Right lung (tissue), 10 donors: ENCODE measurements at places on chromosomes 1 and 21. TPM values are rescaled to one million over a fixed set of nuclear protein-coding genes. Genes with fewer than 3 reads are reported as not detected.

The CLCA1 gene
- polyA plus RNA-seq, result not detected

The TRAF5 gene
- polyA plus RNA-seq, result 18.5 TPM

The OR2T29 gene
- polyA plus RNA-seq, result not detected

The TACSTD2 gene
- polyA plus RNA-seq, result 16.0 TPM

The RBP7 gene
- polyA plus RNA-seq, result 0.99 TPM

The DBT gene
- 22.5 TPM for polyA plus RNA-seq

The MTF1 gene
- polyA plus RNA-seq, result 7.7 TPM

The RPTN gene
- not detected for polyA plus RNA-seq

GRCh38 chr1:37672136-37672870 lies 20.0 kb upstream of the CDCA8 start:
- no peak for DNase-seq

GRCh38 chr1:175848329-175848728 lies 104.9 kb upstream of the TNR start:
- no peak for DNase-seq

- no peak for DNase-seq
Measured at GRCh38 chr1:107524301-107524700, 383.5 kb downstream of the NTNG1 start.

DNA sequence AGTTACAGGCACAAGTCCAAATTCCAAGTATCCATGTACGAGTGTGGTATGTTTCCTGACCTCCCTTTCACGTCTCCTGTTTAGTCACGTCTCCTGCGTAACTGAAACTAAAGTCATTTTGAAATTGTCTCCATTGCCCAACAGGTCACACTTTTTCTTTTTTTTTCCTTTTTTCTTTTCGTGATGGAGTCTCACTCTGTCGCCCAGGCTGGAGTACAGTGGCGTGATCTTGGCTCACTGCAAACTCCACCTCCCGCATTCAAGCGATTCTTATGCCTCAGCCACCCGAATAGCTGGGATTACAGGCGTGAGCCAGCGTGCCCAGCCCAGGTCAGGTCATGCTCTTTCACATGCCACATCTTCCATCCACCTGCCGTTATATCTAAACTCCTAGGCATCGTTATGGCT lies 38.2 kb downstream of the L1TD1 start:
- no peak for DNase-seq

GRCh38 chr1:22949822-22950331 lies 22.8 kb downstream of the LACTBL1 start:
- no peak for DNase-seq

- no peak for DNase-seq
Measured at GRCh38 chr1:155086856-155087535, 8.4 kb downstream of the EFNA3 start.

GRCh38 chr1:186904361-186904760 lies 75.6 kb downstream of the PLA2G4A start:
- no peak for DNase-seq

DNA sequence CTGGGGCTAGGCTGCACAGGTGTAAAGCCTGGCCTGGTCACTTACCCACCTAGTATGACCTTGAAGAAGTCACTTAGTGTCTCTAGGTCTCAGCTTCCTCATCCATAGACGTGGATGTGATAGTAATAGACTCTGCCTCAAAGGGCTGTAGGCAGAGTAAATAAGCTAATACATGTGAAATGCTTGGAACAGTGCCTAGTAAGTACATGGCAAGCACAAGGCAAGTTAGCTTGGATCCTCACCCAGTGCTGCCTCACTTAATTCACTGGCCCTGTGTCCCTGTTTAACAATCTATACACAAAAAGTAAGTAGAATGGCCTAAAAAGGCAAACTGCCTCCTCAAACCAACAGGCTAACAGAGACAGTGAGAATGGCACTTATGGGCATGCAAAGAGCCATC lies 167.8 kb downstream of the PIGK start:
- DNase-seq, result no peak

- DNase-seq, result no peak
Measured at GRCh38 chr1:239387304-239388158, 1.2 kb downstream of the CHRM3 start.

GRCh38 chr21:38842079-38842478 lies 36.4 kb downstream of the ETS2 start:
- no peak for DNase-seq

DNA sequence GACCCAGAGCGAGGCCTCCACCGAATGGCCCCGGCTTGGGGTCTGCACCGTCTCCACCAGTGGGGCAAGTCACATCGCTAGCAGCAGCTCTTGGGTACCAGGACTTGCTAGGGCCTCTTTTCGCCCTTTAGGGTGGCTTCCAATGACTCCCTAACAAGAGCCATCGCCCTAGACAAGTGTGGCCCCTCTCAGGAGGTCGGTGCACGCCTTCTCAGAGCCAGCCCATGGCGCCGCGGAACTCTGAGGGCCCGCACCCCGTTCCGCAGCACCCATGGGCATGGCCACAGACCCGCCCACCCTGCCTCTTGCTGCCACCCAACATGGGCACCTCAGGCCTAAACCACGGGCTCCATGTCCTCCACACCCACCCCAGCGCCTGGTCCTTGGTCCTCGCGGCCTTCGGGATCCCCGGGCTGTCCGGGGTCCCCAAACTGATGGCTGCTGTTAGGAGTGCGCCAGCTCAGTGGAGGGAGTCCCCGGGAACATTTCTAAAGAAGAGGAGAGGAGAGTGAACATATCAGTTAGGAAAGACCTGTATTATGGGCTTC lies 3.2 kb upstream of the CACNA1S start:
- DNase-seq, result no peak

DNA sequence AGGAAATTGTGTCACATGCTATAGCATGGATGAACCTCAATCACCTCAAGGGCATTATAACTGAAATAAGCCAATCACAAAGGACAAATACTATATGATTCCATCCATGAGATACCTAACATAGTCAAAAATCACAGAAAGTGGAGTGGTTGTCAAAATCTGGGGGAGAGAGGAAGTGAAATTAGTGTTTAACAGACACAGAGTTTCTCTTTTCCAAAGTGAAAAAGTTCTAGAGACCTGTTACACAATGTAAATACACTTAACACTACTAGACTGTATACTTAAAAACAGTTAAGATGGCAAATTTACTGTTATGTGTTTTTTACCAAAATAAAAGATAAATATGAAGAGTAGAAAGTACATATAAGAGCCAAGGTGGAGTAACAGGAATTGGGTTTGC lies 31.8 kb downstream of the ZNF644 start:
- DNase-seq, result no peak

DNA sequence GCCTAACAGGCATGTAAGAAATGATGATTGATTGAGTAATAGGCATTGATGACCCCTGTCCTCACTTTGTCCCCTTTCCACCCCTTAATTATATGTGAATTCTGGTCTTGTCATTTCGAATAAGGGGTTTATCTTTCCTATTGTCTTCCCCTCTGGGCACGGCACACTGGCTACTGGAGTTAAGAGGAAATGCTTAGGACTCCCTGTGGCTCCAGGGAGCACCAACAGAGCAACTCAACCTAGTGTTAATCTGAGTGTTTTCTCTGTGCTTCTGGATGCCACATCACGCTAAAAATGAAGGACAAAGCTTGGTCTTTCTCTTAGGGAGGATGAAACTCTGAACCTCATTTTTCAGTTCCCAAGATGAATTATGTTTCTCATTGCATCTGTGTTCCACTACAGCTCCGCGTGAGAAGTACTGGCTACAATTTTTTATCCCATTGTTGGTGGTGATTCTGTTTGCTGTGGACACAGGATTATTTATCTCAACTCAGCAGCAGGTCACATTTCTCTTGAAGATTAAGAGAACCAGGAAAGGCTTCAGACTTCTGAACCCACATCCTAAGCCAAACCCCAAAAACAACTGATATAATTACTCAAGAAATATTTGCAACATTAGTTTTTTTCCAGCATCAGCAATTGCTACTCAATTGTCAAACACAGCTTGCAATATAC lies 5.3 kb downstream of the FCER1A start:
- no peak for DNase-seq

DNA sequence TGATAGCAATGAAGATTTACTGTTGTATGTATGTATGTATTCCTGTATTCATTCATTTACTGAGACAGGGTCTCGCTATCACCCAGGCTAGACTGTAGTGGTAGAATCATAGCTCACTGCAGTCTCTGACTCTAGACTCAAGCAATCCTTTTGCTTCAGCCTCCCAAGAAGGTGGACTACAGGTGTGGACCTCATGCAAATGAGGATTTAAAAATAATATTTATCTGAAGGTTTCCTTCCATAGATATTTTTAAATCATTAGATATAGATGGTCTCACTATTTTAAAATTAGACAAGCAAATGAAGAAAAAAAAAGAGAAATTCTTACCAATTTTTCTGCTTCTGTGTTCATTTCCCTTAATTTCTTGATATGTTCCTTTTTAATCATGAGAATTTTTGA lies 27.0 kb downstream of the MIXL1 start:
- DNase-seq, result no peak

- no peak for DNase-seq
Measured at GRCh38 chr1:52850951-52851350, 8.4 kb downstream of the ZYG11A start.

- no peak for DNase-seq
Measured at GRCh38 chr1:89962024-89962741, 32.7 kb upstream of the ZNF326 start.
